ENCODE measurements at places on chromosomes 12 and 14.

GRCh38 chr14:65438266-65438933 lies 25.9 kb downstream of the FUT8 start:
- DNase-seq, result no peak

- DNase-seq, result no peak
Observed at GRCh38 chr14:73227812-73228781, 9.2 kb upstream of the PAPLN start.

DNA sequence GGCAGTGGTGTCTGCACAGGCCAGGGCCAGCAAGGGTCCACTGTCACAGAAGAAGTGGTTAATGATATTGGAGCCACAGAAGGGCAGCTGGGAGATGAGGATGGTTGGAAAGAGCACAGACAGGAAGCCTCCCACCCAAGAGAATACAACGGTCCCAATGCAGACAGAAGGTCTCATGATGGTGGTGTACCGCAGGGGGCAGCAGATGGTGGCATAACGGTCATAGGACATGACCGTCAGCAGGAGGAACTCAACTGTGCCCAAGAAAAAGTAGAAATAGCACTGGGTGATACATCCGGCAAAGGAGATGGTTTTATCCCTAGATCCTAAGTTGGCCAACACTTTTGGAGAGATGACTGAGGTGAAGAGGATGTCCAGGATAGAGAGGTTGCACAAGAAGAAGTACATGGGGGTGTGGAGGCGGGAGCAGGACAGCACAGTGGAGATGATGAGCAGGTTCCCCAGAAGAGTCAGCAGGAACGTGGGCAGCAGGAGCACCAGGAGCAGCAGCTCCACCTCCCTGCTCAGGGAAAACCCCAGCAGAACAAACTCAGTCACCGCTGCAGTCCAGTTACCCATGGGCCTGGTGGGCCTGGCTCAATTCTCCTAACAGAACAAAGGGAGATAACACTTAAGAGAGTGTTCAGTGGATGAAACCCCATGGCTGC lies 9.8 kb downstream of the OR6J1 start:
- no peak for DNase-seq

DNA sequence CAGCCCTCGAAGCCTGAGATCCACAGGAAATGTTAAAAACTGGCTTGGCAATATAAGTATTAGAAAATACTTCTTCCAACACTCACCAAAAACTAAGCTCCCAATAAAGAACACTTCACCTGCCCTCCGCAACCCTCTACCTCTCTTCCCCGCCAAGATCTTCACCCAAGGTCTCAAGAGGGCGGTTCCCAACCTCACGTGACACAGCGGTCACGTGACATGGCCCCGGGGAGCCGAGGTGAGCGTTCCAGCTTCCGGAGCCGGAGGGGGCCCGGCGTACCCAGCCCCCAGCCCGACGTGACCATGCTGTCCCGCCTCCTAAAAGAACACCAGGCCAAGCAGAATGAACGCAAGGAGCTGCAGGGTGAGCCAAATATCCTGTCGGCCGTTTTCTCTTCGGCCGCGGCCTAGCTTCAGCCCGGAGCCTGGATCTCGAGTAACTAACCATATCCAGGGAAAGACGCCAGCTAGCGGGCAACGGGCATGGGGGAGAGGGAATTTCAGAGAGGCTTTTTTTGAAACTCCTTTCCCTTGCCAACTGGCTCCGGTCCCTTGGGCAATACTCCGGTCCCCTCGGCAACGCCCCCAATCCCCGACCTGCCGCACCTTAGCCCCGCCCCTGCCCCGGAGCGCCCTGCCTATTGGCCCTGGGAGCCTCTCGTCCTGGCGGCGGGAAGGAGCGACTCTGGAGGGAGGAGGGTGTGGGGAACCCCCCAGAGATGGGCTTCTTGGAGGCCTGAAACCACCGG lies at the start of gene BLOC1S1:
TSS of gene BLOC1S1 (plus strand) at position 214 of the 749 bp plus-strand sequence. CDS start at position 220, 6 bp downstream.
- DNase-seq, result peak; percentile 88

GRCh38 chr12:62697893-62698292 lies 231.3 kb downstream of the MON2 start:
- no peak for DNase-seq

DNA sequence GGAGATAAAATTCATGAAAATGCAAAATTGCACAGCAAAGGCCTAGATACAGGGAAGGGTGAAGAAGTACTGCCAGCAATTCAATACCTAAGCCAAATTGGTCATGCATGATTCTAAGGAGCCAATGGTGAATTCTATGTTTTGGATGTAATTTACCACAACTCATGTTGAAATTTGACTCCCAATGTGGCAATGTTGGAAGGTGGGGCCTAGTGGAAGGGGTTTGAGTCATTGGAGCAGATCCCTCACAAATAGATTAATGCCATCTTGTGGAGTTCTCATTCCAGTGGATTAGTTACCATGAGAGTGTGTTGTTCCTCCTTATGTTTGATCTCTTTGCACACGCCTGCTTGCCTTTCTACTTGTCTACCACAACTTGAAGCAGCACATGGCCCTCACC lies 194.0 kb upstream of the ALG10 start:
- DNase-seq, result no peak

GRCh38 chr14:71029236-71029781 lies 122.0 kb downstream of the PCNX1 start:
- DNase-seq, result no peak
